Effector CD4-positive, alpha-beta T cell (primary cell): ENCODE measurements at places on chromosomes 4 and X.

- no peak for DNase-seq
Observed at GRCh38 chrX:150158554-150159332, 204.4 kb upstream of the MAMLD1 start.

GRCh38 chr4:133062851-133063250 is 86.2 kb upstream of the PCDH10 start:
- no peak for DNase-seq

GRCh38 chrX:125398959-125399440 is 79.3 kb downstream of the TEX13C start:
- DNase-seq = no peak

GRCh38 chr4:186161138-186161537 is 30.2 kb upstream of the CYP4V2 start:
- no peak for DNase-seq

GRCh38 chr4:25670991-25671390 is 15.3 kb downstream of the SLC34A2 start:
- no peak for DNase-seq
